ENCODE measurements at places on chromosomes 11 and 22.

GRCh38 chr22:17792854-17793434 lies 18.7 kb upstream of the BID start:
- no peak for DNase-seq

DNA sequence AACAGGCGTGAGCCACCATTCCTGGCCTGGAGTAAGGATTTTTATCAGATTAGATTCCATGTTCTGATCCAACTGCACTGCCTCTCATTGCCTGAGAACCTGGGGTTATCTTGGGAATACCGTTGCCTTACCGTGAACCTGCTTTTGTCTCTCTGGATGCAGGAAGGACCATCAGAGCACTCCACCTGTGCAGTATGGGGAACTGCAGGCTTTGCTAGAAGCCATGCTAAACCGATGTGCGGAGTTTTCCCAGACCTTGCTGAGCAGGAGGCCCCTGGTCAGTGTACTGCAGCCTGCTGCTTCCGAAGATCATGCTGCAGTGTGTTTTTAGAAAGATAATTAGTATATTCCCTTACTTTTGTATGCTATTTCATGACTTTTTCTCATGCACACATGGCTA lies 43.6 kb downstream of the MEI1 start:
- no peak for DNase-seq

DNA sequence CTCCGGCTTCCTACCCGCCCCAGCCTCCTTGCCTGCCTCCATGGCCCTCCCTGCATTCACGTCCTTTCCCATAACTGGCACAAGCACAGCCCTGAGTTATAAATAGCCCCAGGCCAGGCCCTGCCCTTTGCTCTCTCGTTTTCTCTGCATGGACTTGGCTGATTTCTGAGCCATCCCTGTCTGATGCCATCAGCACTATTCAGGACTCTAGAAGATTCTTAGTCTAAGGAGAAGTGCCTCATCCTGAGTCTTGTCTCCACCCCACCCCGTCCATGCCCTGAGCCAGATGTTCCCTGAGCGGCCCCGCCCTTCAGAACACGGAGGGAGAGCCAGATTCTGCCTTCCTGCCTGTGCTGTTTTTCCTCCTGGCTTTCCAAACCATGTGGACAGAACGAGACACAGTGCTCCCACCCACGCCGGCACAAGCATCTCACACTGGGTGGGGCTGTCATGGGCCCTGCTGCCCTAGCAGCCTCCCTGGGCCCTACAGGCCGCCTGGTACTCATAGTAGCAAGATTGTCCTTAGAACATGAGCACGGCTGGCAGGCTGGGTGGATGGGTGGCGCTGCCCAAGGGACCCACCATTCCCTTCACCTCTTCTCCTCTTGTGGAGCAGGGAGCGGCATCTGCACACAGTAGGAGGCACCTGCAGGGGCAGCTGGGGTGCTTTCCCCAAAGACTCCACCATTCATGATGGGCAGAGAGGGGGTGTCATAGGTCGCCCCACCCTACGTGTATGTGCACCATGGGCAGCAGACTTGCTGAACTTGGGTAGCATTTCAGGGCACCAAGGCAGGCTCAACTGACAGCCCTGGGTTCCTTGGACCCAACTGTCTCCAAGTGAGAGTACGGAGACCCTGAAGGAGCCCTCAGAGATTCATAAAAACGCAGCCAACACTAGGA lies 76.9 kb downstream of the BCR start:
- no peak for DNase-seq

GRCh38 chr11:73388265-73389133 lies 12.3 kb downstream of the RELT start:
- no peak for DNase-seq

DNA sequence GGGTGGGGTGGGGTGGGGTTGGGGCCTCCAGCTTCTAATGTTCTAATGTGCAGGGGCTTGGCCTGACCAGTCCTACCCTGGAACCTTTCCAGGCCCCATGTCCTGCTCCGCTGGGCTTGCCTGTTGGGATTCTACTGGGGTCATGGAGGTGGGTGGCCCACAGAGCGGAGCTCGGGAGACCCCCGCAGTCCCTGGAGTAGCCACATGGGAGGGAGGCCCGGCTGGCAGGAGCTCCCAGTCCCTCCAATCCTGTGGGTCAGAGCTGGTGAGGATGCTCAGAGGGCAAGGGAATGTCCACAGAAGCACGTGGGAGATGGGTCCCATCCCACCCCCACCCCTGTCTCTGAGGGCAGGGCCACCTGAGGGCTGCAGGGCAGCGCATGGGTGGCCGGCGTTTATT lies 2.9 kb downstream of the SEPTIN5 start:
- DNase-seq, result no peak

DNA sequence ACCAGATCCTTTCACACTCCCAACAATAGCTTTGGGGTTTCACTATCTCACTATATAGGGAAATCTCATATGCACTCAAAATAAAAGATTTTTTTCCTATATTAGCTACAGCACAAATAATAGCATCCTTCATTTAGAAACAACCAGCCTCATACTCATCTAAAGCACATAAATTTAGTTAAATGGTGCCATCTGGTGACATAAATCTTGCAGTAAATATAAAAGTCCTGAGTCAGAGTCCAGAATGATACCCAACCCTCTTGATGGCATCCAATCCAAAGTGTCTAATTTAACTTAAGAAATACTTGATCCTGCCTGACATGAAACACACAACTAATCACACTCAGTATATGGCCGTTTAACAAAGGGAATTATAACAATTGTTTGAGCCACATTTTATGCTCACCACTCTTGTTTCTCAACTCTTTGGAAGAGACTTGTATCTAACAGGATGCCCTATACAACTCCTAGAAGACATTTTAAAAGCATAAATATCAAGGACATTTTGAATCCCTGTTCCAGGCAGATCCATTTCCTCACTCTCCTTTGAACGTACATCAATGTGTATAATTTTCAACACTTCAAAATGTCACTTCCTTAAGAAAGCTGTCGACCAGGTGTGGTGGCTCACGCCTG lies 36.2 kb downstream of the DLG2 start:
- DNase-seq, result no peak

GRCh38 chr11:23711981-23712380 lies 784.9 kb upstream of the LUZP2 start:
- DNase-seq, result no peak

DNA sequence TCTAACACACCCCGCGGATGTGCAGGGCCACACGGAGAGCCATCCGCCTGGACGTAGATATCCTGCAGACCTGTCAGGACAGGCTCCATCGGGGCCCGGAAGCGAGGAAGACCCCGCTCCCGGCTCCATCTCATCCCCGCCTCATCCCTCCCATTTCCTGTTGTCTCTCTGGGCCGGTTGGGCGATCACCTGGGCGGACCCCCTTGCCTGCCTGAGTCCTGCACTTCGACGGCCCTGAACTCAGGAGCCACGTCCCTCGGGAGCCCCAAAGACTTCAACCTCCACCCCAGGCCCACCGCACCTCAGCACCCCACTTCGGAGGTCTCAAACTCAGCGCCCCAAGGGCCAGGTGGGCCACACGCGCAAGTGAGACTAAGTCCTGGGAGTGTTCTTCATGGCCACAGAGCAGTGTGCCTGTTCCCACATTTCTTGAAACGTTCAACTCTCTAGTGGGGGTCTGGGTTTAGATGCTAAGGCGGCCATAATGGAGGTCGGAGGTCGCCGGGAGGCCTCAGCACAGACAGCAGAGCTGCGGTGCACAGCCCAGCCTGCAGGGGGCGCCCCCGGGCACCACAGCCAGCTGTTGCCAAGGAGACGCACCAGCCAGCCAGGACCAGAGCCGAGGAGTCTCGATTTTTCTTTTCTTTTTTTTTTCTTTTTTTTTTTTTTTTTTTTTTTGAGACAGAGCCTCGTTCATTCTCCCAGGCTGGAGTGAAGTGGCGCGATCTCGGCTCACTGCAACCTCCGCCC lies 26.0 kb upstream of the FADD start:
- DNase-seq, result no peak

DNA sequence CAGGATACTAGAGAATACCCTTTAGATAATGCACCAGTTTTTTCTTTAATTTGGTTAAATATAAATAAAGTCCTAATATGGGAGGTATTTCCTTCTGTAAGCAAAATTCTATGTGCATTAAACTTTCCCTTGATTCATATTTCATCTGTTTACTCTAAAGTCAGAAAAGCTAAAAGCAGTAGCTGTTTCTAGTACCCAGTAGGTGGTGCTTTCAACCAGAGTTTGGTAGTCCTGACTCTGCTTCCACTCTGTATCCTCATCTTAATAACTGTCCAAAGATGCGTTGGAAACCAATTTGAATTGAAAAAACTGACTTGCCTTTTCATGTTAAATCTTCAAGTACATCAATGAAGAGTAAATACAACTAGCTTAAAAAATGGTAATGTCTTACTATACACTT lies 1065.2 kb downstream of the JRKL start:
- DNase-seq, result no peak

DNA sequence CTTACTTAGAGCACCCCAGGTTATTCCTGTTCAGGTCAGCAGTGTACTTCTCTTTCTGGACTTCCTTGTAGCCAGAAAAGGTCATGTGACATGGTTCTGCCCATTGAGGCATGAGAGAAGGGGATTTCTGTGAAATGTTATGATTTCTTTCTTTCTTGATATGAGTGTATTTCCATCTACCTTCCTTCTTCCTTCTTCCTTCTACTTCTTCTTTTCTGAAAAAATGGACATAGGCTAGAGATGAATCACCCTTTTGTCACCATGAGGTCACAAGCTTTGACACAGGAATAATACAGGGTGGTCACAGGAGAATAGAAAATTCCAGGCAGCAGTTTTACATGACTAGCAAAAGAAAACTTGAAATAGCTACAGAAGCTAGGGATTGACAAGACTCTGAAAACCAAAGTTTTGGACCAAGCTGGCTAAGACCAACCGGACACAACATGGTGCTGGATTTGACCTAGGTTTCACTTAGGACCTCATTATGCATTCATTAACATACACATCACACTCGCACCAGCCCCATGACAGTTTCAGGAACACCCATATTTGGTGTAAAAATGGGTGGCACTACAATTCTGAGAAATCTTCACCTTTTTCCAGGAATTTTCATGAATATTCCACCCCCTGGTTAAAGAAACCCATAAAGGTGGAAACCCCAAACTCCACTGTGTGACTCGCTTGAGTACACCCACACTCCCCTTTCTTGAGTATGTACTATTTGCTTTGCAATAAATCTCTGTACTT lies 21.2 kb upstream of the MAP6 start:
- DNase-seq, result no peak

GRCh38 chr22:41403532-41404318 lies 22.0 kb downstream of the TEF start:
- peak; percentile 47 for DNase-seq

GRCh38 chr11:70225681-70226177 lies 22.6 kb downstream of the FADD start:
- no peak for DNase-seq

- DNase-seq, result no peak
Observed at GRCh38 chr22:17281440-17281841, 62.2 kb upstream of the ADA2 start.
